ENCODE measurements at places on chromosomes 16 and 17.
A peak's percentile ranks its signal among the peaks of the same experiment; 100 is the strongest.

DNA sequence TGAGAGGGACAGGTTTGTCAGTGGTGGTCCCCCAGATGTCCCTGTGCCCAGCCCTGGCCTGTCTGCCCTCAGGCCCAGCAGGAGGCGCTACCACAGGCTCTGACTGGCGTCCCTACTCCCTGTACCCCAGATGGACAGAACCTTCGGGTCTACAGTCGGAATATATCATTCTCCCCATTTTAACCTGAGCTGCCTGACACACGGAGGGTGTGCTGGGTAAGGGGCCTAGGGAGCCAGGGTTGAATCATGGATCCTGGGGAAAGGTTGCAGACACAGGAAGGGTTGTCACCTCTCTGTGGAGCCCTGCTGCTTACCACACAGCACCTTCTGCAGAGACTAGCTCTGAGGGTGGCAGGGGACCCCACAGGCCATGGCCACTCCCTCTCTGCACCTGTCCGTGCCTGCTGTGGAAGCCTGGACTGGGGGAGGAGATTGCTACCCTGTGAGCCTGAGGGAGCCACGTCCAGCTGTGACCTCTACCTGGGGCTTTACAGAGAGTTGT is 162.2 kb upstream of the ZNF267 start:
- DNase-seq: no peak

DNA sequence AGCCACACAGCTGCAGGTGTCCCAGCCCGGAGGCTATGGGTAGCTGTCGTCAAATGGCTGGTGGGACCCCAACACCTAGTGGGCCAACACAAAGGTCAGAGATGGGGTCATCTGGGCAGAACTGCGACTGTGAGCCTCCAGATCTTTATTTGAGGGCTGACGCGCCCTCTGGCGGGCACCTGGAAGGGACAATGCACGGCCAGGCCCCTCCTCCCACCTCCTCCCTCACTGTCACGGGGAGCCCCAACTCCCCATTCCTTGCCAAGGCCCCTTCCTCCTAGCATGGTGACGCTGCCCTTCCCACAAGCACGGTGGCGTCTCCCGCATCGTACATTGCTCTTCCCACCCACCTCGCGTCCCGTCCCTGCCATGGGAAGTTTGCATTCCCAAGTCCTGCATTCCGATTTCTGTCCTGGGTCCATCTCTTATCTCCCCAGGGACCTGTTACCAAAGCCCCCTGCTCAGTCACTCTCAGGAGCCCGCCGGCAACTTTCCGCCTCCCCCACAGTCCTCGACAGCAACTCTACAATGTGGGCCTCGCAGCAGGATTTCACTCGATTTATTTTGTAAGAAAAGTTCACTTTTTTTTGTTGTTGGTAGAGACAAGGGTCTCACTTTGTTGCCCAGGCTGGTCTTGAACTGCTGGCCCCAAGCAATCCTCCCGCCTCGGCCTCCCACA is 1.0 kb downstream of the TLE7 start:
- DNase-seq: no peak

DNA sequence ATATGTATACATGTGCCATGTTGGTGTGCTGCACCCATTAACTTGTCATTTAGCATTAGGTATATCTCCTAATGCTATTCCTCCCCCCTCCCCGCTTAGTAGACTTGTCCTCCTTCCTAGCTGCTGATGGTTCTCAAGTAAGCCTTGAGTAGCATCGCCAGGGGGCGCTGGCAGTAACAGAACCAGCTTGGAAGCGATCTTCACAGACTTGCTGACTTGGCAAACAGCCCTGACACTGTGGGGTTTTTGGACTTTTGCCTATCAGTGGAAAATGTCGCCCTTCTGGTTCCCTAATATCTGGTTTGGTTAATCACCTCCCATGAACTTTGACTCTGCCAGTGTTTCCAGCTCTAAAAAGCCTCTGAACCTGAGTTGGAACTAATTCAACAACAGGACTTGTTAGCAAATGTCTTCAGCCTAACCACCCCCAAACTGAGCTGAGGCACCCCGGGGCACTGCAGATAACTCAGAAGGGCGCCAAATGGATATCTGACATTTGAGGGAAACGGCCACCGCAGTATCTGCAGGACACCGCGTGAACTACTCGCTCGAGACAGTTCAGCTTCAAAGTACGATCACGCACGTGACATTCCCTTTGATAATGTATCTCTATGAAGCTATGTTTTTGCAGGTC is 15.4 kb upstream of the SPATA32 start:
- peak; percentile 88 for DNase-seq

GRCh38 chr16:14186007-14186794 is 115.1 kb downstream of the MRTFB start:
- DNase-seq: no peak

GRCh38 chr16:79045191-79045590 is 555.3 kb downstream of the MAF start:
- DNase-seq: no peak

- DNase-seq: no peak
Observed at GRCh38 chr17:41906465-41907184, 12.1 kb downstream of the ACLY start.

- DNase-seq: no peak
Observed at GRCh38 chr17:36731811-36732210, 130.4 kb downstream of the MRM1 start.

GRCh38 chr17:74079537-74080300 is 123.8 kb upstream of the RPL38 start:
- DNase-seq: no peak

DNA sequence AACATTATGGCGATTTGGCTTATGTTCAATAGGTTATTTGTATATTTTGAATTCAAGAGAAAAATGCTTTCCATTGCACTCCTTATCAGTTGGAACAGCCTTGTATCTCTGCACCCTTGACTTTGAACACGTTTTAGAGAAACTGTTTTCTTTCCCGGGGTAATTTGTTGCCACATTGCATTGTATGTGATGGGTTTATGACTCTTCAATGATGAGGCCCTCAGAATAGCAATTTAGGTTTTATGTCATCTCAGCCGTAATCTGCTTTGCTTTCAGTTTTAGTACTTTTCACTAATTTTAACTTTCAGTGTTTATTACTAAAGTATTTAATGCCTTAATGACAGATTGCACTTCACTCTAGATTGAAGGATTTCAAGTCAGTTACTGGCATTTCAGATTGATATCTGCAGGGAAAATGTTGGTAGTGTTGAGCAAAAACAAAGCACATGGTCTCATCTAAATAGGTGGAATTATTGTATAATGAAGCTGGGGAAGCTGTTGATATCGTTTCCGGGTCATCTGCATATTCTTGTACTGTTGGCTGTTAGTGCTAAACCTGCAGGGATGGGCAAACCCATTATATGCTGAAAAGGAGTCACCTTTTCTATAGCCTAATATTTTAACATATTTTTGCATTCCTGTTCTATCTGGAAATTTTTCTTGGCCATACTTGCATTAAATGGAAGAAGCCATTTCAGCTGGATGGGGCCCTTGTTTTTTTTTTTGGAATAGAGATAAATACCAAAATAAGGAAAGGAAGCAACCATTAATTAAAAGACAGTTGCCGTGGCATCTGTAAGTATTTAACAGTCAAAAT is 2.0 kb downstream of the LUC7L3 start:
- DNase-seq: no peak

GRCh38 chr17:60256174-60256573 is 106.4 kb downstream of the CA4 start:
- no peak for DNase-seq

DNA sequence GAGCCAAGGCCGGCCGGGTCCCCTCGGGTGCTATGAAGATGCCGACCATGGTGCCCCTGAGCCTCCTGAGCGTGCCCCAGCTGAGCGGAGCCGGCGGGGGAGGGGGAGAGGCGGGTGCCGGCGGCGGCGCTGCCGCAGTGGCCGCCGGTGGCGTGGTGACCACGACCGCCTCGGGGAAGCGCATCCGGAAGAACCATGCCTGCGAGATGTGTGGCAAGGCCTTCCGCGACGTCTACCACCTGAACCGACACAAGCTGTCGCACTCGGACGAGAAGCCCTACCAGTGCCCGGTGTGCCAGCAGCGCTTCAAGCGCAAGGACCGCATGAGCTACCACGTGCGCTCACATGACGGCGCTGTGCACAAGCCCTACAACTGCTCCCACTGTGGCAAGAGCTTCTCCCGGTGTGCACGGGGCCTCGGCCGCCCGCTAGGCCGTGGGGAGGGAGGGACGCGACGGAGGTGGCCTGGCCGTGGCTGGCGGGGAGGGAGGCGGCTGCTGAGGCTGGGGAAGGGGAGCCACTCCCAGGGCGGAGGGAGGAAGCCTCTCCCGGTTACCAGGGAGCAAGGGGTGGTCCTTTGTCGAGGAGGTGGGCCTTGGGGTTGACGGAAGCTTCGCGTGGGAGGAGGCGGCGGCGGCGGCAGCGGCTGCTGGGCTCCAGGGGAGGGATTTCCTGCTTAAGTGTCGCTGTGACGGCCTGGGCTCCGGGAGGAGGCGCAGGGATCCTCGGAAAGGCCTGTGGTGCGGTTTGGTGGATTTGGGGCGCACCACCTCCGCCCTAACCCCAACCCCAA is 1.3 kb downstream of the MAZ start:
- peak; percentile 92 for DNase-seq

- DNase-seq: no peak
Observed at GRCh38 chr16:79871906-79872305, 271.4 kb upstream of the MAF start.

DNA sequence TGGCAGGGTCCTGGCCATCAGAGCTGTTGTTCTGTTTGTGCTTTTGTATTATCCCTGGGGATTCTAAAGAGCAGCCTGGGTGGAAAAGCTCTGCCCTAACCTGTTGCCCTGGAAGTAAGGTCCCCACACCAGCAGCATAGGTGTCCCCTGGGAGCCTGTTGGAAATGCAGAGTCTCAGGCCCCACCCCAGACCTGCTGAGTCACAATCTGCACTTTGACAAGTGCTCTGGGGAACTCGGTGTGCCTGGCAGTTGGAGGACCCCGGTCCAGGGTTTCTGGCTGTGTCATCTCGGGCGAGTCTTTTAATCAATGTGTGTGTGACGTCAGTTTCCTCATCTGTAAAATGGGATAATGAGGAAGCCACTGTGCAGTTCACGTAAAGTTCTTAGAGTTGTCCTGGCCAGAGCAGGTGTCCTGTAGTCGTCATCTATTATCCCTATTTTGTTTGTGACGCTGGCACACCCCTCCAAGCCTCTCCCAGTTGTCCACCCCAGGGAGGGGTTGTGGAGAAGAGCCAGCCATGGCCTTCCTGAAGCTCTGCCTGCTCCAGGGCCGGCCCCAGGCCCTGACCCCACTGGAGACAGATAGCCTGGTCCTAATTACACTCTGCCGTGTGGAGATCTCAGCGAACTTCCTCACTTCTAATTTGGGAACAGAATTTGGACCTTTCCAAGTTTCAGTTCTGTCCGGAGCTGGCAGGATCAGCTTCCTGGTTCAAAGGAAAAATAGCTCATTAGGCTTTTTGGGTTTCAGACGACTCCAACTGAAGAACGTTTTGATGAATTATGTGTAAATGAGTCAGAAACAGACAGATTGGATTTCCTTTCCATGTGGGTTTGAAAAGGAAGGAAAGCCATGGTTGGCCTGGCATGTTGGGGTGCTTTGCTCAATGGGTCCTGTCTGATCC is 295.7 kb upstream of the FOXF1 start:
- no peak for DNase-seq

DNA sequence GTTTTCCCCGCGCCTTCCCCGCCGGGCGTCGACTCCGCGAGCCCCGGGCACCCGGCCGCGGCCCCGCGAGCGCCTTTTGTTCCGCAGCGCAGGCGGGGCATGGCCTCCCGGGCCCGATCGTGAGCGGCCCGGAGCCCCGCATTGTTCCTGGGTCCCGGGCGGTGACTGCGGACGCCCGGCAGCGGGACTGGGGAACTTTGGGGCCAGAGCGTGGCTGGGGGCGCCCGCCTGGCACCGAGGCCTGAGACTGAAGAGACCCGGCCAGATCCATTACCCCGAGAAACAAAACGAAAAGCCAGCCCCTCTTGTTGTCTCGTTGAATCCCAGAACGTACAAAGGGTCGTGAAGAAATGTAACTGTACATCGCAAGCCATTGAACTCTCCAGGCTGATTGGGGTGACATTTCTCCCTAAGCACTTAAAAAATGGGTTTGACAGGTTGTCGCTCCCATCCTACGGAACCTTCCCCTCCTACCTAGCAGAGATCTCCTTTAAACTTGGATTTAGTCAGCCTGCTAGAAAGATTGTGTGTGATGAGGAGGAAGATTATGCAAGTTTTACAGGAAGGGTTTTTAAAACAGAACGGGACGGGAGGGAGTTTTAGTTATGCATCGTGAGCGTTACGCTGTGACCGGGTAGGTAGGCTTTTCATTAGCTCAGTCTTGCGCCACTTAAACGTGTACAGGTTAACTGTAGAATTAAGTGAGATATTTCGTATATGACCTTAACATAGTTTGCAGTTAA is 825 bp downstream of the METTL9 start:
- peak; percentile 61 for DNase-seq

- no peak for DNase-seq
Observed at GRCh38 chr17:27413792-27414191, 42.5 kb upstream of the KSR1 start.

- DNase-seq: no peak
Observed at GRCh38 chr16:57377080-57377841, 5.0 kb downstream of the CX3CL1 start.

- DNase-seq: no peak
Observed at GRCh38 chr16:66592241-66592640, 12.3 kb upstream of the CMTM3 start.

DNA sequence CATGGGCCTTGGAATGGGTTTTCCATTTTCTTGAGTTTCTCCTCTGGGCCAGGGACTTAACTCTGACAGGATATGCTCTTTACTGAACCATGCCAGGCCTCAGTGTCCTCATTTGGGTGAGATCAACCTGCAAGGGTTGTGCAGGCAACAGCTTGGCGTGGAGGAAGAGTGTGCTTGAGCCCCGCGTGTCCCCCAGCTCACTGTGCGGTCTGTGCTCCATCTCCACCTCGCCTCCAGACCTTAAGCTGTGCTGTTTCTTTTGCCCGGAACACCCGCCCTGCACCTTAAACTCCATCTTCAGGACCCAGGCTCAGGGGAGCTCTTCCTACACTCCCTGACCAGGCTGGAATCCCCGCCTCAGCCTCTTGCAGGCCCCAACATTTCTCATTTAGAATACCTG is 9.7 kb downstream of the RUSF1 start:
- peak; percentile 41 for DNase-seq

DNA sequence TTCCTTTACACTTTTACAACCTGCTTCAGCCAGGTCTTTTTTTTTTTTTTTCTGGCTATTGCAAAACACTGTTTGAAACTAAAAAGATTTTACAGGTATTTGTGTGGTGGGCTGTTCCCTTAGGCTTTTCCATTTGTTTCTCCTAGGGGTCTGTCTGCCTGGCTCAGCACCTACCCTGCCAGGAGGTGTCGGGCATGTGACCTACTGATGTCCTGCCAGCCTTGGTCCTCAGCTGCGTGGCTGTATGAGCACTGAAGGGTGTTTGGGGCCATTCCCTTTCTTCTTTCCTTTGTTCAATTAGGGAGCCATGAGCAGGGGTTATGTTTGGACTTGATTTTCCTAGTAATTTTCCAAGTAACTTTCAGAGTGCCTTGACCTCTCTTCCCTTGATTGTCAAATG is 269.2 kb upstream of the SALL1 start:
- no peak for DNase-seq

DNA sequence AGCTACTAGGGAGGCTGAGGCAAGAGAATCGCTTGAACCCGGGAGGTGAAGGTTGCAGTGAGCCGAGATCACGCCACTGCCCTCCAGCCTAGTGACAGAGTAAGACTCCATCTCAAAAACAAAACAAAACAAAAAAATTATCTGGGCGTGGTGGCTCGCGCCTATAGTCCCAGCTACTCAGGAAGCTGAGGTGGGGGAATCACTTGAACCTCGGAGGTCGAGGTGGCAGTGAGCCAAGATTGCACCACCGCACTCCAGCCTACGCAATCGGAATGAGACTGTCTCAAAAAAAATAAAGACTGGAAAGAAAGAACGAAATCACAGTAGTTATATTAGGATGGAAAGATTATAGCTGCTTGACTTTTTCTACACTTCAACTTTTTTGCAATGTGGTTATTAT is 18.9 kb downstream of the COG1 start:
- peak; percentile 72 for DNase-seq

- no peak for DNase-seq
Observed at GRCh38 chr17:31093866-31094599, 744 bp upstream of the NF1 start.
